Fibroblast of villous mesenchyme (primary cell): ENCODE measurements at places on chromosomes 1 and 21. TPM values are rescaled to one million over a fixed set of nuclear protein-coding genes. Genes with fewer than 3 reads are reported as not detected.

GRCh38 chr1:32759997-32760623 lies 57.0 kb downstream of the YARS1 start:
- peak; percentile 31 for DNase-seq

DNA sequence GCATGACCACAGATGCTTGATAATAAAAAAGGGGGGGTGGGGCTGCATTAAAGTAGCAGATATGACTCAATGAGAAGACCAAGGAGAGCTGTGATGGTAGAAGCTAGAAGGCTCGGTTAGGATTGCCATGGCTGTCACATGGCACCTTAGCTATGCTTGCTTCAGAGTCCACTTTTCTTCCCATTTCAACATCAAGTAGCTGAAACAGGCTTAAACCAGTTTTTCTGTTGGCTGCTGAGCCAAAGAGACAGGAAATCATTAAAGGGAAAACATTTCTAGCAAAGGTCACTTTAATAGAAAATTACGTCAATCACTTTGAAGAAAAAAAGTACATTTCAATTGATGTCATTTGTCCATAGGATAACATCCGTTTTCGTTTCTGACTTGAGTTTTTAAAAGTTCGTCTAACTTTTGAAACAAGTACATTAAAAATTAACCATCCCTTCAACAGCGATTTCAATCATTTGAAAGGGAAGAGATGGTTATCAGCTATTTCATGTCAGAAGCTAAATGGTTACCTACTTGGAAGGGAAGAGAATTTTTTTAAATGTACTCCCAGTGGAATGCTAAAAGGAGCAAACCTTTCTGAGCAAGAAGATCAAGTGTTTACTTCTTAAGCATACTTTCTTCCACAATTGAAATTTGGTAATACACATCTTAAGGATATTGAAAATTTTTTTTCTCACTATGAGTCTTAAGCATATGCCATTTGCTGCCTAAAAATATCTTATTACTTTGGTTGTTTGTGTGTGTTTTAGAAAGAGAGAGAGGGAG lies 488.1 kb upstream of the PRMT6 start:
- no peak for DNase-seq

GRCh38 chr1:89946532-89946931 lies 48.4 kb upstream of the ZNF326 start:
- DNase-seq = peak; percentile 65

Gene VSIG8
- total RNA-seq = under 0.01 TPM in 1 of 2 replicates, not detected in the other

Gene ADORA3
- total RNA-seq = not detected in 2 replicates

DNA sequence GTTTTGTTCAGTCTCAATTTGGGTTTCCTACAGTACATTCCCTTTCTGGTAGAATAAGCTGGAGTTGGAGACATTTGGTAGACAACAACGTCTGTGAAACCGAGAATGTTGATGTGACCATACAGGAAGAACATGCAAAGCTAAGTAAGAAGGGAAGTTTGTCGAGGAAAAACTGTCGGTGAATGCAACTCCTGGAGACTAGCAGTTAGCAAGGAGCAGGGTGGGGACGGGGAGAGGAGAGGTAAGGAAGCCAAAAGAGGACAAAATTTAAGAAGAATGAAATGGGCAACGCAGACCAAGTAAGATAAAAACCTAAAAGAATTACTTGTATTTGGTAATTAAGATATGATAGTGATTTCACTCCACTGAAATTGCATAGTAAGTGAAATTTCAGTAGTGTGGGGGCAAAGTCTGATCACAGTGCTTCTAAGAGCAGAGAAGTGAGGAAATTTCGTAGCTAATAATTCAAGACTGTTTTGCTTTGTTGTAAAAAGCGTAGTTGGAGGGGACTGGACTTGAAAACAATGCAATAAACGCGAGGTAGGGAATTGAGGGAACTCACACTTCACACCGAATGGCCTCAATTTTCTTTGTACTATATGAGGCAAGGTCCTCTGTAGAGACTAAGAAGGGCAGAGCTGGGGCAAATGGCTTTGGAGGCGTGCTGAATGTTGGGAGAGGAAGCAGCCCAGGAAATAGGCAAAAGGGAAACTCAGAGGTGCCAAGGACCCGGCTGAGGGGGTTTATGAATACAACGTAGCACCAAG lies 787 bp upstream of the GIPC2 start:
- DNase-seq = no peak
